Panc1 (cell line): ENCODE measurements at places on chromosomes 7 and 10. TPM values are rescaled to one million over a fixed set of nuclear protein-coding genes. Genes with fewer than 3 reads are reported as not detected.

DNA sequence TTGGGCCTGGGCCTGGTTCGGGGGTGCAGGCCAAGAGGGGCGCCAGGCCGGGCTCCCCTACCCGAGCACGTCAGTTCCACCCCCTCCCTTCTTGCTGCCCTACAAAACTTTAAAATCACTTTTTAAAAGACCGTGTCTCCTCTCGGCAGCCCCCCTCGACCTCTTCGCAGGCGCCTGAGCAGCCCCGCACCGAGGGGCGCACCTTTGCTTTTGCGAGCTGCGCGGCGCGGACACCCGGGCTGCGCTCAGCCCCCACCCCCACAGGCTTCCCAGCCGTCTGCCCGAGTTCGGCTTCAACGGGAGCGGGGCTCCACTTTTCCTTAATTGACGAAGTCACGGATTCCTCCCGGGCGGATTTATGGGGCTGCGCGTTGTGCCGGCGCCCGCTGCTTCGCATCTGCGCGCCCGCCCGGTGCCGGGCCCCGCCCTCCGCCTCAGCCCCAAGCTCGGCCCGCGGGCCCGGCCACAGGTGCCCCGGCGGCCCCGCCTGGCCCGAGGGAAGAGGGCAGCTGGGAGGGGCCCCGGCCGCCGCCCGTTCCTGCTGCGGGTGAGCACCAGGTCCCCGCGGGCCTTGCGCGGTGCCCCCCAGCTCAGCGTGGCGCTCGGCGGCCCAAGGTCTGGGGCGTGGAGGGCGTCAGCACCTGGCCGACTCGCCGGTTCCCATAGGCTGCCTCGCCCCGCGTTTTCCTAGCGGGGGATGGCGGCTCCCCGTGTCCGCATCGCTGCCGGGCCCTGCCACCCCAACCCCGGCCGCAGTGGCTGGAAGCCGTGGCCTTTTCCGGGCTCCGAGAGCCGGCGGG, 10.8 kb upstream of the MNX1 start:
- no peak for DNase-seq

CPVL gene
- total RNA-seq = 1.1 TPM

- no peak for DNase-seq
Measured at GRCh38 chr7:106415433-106415832, 130.7 kb upstream of the NAMPT start.

DNA sequence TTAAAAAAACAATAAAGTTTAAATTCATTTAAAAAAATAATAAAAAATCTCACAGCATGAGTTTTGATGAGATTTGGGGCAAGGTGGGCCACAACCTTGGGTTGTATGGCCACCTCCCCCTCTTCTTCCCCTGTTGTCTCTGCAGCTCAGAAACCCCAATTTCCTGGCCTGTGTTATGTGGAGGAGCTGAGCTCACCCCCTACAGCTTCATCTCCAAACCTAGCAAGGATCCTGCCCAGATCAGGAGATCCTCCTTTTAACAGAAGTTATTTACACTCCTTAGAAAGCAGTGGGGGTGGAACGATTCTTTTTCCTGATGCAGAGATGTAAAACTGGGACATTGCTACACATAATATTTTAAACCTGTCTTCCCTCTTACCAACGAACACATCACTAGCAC, 6.9 kb upstream of the SH2D4B start:
- DNase-seq = no peak

- DNase-seq = no peak
Measured at GRCh38 chr7:77657427-77658224, 38.6 kb upstream of the RSBN1L start.

DNA sequence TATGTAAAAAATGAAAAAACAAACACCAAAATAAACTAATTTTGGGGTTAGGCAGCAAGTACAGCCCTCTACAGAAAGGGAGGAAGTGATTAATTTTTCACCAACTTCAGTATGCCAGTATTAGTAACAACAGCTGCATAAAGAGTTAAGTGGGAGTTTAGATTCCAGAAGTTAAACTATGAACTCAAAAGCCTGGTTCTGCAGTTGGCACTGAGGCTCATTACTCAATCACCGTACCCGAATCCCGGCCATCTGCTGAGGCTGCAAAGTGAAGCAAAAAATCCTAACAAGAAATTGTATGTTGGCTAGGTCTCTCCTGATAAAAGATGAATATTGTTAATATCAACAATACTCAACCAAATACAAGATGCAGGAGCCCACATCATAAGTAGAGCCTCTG, 4.0 kb downstream of the NUDT5 start:
- DNase-seq = no peak

DNA sequence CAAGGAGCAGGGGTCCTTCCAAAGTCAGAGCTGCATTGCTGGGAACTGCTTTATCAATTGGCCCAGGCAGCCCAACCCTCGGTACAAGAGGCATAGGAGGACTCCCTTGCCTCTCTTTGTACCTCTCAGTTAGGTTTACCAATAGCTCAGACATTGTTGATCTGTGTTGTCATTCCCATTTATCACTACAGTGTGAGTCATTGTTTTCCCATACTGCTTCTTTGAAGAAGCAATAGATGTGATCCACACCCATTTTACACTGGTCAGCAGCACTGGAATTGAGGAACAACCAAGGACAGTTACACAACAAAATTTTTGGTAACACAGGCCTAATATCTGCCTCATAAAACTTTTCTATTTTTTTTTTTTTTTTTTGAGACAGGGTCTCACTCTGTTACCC, 307.2 kb downstream of the SNX13 start:
- DNase-seq = no peak

AKR1C2 gene
- total RNA-seq = 0.33 TPM

DRGX gene
- total RNA-seq = 0.15 TPM

TMEM196 gene
- not detected for total RNA-seq

DNA sequence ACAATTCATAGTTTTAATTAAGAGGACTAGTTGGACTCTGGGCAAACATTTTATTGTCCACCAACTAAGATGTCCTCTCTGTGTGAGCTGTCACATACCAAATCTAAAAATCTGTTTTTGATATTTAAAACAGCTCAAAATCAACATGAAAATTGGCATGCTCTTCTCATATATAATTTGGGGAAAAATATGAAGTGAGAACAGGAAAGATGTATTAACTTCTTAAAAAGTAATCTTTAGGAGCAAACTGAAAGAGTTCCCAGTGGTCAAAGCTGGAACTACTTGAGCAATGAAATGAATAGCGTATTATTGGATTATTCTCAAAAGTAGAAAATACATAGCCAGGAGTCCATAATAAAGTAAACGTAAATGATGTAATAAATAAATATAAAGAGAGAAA, 147.2 kb downstream of the DYNC1I1 start:
- no peak for DNase-seq

GRCh38 chr7:157951300-157952049, 614.7 kb downstream of the DNAJB6 start:
- no peak for DNase-seq

GRCh38 chr7:55020466-55020871, 1.7 kb downstream of the EGFR start:
- no peak for DNase-seq

MOGAT3 gene
- total RNA-seq = 0.23 TPM

PLEKHS1 gene
- 0.21 TPM for total RNA-seq

- no peak for DNase-seq
Measured at GRCh38 chr7:149229526-149229925, 9.9 kb upstream of the ZNF212 start.

- DNase-seq = no peak
Measured at GRCh38 chr10:51031950-51032349, 42.3 kb upstream of the PRKG1 start.

POLR2J2 gene
- 10.0 TPM for total RNA-seq

JAKMIP3 gene
- total RNA-seq = 1.5 TPM

AKR1C3 gene
- total RNA-seq = 0.62 TPM

GRCh38 chr10:8393531-8393930, 339.0 kb downstream of the GATA3 start:
- no peak for DNase-seq

SFRP5 gene
- 0.64 TPM for total RNA-seq

- DNase-seq = no peak
Measured at GRCh38 chr10:44851881-44852280, 59.3 kb upstream of the TMEM72 start.
